ENCODE measurements at places on chromosomes 6 and 20. TPM values are rescaled to one million over a fixed set of nuclear protein-coding genes. Genes with fewer than 3 reads are reported as not detected.

DNA sequence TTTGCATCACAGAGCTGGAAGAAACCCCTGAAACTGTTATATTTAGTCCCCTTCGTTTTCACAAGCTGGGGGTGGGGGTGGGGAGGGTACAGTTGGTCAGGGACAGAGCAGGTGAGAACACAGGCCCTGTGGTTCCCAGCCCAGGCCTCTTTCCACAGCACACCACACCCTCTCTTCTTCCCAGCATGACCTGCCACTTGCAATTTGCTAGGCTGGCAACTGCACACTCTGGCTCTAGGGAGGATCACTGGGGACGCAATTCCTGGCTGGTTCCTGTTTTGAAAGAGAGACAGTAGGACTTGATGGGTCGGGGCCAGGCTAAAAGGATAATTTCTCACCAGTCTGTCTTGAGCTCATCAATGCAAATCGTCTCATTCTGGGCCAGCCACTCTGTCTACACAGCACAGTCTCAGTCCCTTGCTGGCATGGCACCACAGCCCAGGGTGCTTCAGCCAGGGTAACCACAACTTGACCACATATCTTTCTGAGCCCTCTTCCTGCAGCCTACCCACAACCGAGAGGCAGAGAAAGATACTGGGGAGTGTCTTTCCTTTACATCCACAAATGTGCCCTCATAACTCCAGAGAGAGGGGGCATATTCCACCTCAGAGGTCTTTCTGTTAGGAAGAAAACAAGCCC, 41.7 kb upstream of the EMILIN3 start:
- peaks cover 43% of the 10 kb centered on the region for H3K36me3 ChIP-seq
- peaks cover 4% of the 10 kb centered on the region for H3K4me1 ChIP-seq
- H3K27me3 ChIP-seq = no peaks in the 10 kb centered on the region
- H3K4me3 ChIP-seq = no peak overlapping the region
- DNase-seq = no peak
- no peak overlapping the region for H3K27ac ChIP-seq

DEFB128 gene
- not detected for total RNA-seq

GRCh38 chr20:64084685-64085152, 521 bp upstream of the LKAAEAR1 start:
- H3K4me1 ChIP-seq = peaks cover 12% of the 10 kb centered on the region
- no peak overlapping the region for H3K27ac ChIP-seq
- DNase-seq = no peak

GRCh38 chr6:91366781-91367180, 779.9 kb upstream of the MAP3K7 start:
- H3K27ac ChIP-seq = no peak overlapping the region
- DNase-seq = no peak
- H3K27me3 ChIP-seq = peaks cover 2% of the 10 kb centered on the region
- H3K4me1 ChIP-seq = no peaks in the 10 kb centered on the region
- H3K4me3 ChIP-seq = no peak overlapping the region

DNA sequence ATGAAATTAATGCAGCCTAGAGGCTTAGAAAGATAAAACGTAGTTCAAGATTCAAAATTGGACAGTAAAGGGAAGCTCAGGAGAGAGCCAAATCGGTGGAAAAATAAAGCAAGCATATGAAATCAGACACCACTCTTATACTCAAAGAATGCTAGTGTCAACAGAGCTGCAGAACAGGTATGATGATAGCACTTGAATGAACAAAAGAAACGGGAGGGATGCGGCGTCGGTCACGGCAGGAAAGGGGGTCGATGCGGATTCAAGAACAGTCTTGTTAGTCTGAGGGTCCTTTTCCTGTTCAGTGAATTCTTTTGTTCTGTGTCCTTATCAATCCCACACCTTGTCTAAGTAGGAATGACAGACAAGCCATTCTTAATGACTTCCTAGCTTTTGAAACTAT, 114.4 kb downstream of the FOXC1 start:
- no peak overlapping the region for H3K4me3 ChIP-seq
- DNase-seq = no peak
- H3K36me3 ChIP-seq = no peaks in the 10 kb centered on the region
- H3K4me1 ChIP-seq = peaks cover 44% of the 10 kb centered on the region

PAK5 gene
- 0.42 TPM for total RNA-seq

KIAA1755 gene
- total RNA-seq = 3.6 TPM

DNA sequence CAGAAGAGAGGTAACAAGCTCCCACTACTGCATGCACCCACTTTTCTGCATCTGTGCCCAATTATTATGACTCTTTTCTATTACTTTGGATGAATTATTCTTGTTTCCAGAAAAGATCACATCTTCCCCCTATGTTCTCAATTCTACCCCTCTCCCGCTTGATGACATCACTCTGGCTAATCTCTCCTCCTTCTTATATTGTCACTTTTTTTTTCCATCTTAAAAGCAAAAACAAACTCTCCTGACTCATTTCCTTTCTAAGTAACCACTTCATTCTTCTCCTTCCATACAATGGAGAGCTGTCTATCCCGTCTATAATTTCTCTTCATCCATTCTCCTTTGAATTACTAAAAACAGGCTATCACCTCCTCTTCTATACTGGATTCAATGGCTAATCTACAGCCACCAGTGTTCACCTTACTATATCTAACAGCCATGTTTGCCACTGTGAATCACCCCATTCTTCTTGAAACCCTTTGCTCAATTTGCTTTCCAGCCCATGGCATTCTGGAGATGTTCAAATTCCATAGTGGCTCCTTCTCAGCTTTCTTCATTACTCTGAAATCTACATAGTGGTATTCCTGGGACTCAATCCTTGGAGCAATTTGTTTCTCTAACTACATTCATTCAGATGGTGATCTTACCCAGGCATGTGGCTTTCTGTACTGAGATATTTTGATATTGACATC, 378.4 kb downstream of the ARHGAP18 start:
- no peak overlapping the region for H3K4me3 ChIP-seq
- H3K27me3 ChIP-seq = no peaks in the 10 kb centered on the region

KCNK16 gene
- total RNA-seq = not detected

GRCh38 chr6:38170666-38171355, 351.3 kb downstream of the ZFAND3 start:
- no peaks in the 10 kb centered on the region for H3K27me3 ChIP-seq
- H3K4me1 ChIP-seq = peaks cover 8% of the 10 kb centered on the region
- no peak overlapping the region for H3K4me3 ChIP-seq
- no peak for DNase-seq

DNA sequence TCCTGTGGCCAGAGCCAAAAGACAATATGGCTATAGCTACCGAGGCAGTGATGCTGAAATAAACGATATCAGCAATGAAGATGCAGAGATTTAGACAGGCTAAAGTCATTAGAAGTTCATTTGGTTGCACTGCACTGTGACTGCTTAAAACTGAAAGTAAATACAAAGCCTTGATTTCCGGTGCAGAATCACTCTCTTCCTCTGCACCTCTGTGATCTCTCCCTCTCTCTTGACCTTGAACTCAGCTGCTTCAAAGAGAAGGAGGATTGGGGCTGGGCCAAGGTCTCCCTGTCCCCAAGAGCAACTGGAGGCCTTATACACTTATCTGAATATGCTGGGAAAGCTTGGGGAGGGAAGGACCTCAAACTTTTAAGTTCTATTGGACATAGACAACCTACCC, 34.6 kb upstream of the SPACA1 start:
- H3K4me3 ChIP-seq = no peak overlapping the region
- no peak for DNase-seq
- H3K27me3 ChIP-seq = peaks cover 2% of the 10 kb centered on the region
- H3K36me3 ChIP-seq = no peaks in the 10 kb centered on the region
- no peak overlapping the region for H3K27ac ChIP-seq
- peaks cover 9% of the 10 kb centered on the region for H3K4me1 ChIP-seq

DNA sequence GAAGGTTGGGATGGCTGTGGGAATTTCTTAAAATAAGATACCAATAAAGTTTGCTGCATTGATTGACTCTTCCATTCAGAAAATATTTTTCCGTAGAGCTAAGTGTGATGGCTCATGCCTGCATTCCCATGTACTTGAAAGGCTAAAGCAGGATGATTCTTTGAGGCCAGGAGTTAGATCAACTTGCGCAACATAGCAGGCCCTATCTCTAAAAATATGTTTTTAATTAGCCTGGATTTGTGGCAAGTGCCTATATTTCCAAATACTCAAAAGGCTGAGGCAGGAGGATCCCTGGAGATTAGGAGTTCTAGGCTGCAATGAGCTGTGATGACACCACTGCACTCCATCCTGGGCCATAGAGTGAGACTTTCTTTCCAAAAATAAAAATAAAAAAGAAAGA, 431.2 kb upstream of the PTCHD4 start:
- H3K4me1 ChIP-seq = no peaks in the 10 kb centered on the region
- DNase-seq = no peak
- no peaks in the 10 kb centered on the region for H3K27me3 ChIP-seq
- H3K27ac ChIP-seq = no peak overlapping the region

DNA sequence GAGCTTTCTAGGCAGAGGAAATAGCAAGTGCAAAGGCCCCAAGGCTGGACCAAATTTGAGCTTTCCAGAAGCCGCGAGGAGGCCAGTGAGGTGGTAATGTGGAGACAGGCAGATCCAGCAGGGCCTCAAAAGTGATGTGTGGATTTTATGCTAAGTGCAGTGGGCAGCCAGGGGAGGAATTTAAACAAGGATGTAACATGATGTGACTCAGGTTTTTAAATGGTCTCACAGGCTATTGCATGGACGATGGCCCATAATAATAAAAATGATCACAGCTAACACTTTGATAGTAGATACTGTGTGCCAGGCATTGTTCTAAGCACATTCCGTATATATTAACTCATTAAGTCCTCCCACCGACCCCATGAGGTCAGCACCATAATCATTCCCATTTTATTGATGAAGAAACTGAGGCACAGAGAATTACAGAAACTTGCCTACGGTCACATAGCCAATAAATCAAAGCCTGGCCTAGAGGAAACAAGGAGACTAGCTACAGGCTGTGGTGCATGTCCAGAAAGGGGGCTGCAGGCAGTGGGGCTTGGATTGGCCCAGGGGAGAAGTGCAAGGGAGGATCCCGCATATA, 18.0 kb upstream of the PREX1 start:
- peaks cover 7% of the 10 kb centered on the region for H3K4me1 ChIP-seq
- H3K4me3 ChIP-seq = no peak overlapping the region
- peaks cover 13% of the 10 kb centered on the region for H3K27me3 ChIP-seq
- DNase-seq = no peak

DNA sequence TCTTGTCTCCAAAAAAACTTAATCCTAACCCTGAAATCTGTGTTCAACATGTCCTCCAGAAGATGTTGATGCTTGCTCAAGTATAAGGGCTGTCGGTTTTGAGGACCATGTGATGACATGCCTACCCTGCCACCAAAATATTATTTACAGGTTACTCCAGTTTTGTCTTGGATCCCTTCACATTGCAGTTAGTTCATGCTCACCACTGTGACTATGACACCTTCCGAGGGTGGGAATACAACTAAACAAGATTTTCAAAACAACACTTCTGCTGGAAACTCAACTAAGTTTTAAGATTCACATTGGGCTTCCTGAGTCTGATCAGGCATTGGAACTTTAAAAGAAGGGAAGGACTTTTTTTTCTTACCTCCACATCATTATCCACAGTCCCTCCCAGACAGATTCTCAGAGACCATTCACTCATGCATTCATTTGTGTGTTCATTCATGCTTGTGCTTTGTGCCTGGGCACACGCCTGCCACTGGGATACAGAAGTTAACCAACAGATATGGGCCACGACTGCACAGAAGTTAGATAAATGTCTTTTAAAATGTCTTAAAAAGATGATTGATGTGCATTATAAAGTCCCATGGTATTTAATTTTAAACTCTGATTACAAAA, 118.7 kb upstream of the GJE1 start:
- H3K4me3 ChIP-seq = no peak overlapping the region
- H3K36me3 ChIP-seq = no peaks in the 10 kb centered on the region
- no peak for DNase-seq

GRCh38 chr6:45956663-45957062, 59.0 kb downstream of the CLIC5 start:
- no peaks in the 10 kb centered on the region for H3K36me3 ChIP-seq
- no peak overlapping the region for H3K4me3 ChIP-seq
- H3K4me1 ChIP-seq = peaks cover 49% of the 10 kb centered on the region
- H3K27ac ChIP-seq = no peak overlapping the region
- no peak for DNase-seq

DNA sequence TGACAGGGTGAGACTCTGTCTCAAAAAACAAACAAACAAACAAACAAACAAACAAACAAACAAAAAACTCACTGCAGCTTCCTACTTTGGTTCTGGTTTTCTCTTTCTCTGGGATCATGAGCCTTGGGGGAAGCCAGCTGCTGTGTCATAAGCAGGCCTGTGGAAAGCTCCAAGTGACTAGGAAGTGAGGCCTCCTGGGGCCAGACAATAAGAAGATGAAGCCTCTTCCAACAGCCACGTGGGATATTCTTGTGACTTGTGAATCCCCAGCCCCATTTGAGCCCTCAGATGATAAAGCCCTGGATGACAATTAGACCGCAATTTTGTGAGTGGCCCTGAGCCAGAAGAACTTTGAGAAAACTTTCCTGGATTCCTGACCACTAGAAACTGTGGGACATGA, 11.4 kb downstream of the HLA-A start:
- H3K4me3 ChIP-seq = no peak overlapping the region
- H3K27ac ChIP-seq = no peak overlapping the region
- no peaks in the 10 kb centered on the region for H3K36me3 ChIP-seq

DNA sequence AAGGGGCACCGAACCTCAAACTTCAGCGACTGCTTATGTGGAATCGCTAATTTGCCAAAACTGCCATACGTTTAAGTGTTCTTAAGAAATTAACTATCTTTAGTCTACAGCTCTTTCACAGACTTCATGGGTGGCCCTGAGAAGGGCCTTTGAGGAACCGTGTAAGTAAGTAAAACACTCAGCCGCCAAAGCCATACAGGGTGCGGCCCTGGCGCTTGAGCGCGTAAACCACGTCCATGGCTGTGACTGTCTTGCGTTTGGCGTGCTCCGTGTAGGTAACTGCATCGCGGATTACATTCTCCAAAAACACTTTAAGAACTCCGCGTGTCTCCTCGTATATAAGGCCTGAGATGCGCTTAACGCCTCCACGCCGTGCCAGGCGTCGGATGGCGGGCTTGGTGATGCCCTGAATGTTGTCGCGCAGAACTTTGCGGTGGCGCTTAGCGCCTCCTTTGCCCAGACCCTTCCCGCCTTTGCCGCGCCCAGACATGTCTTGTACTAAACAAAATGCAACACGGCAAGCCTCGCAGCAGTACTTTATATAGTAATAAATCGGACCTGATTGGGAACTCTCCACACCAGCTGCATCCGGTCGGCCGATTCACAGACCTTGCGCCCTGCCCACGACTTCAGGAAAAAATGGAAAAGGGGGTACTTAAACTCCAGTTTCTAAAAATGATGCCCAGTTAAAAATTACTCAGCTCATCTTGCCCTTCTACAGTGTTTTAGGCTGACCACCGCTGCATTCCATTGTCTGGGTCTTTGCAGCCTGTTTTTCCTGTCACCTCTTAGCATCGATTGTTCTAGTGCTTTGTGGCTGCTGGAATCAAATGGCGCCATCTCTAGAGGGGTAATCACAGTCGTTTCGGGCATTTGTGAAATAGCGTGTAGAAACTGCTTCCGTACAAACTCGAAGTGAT, 38.9 kb downstream of the OR2B2 start:
- no peaks in the 10 kb centered on the region for H3K27me3 ChIP-seq
- DNase-seq = no peak
- peak overlapping the region; percentile 90 for H3K4me3 ChIP-seq
- peaks cover 27% of the 10 kb centered on the region for H3K4me1 ChIP-seq
